CD8-positive, alpha-beta memory T cell (primary cell): ENCODE measurements at places on chromosomes 16 and 17.

- DNase-seq: no peak
These were observed 8.2 kb downstream of the CRAMP1 start for GRCh38 chr16:1620391-1620790.

DNA sequence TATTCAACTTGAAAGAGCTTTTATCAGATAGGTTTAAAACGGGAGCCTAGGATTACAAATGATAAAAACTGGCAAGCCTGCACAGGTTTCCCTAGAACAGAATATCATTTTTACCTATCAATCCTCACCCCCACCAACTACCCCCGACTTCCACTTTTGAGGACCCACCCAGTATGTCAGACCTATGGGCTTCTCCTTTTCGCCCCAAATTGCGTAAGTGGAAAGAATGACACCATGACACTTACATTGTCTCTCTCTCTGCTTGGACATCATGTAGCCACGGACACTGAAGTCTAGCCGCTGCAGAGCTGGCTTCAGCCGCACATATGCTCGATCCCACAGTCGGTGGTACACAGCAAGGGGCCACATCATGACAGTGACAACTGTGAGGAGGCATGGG is 7.4 kb upstream of the PSMC3IP start:
- no peak for DNase-seq

GRCh38 chr17:39887078-39887477 is 19.1 kb downstream of the ZPBP2 start:
- DNase-seq: no peak

DNA sequence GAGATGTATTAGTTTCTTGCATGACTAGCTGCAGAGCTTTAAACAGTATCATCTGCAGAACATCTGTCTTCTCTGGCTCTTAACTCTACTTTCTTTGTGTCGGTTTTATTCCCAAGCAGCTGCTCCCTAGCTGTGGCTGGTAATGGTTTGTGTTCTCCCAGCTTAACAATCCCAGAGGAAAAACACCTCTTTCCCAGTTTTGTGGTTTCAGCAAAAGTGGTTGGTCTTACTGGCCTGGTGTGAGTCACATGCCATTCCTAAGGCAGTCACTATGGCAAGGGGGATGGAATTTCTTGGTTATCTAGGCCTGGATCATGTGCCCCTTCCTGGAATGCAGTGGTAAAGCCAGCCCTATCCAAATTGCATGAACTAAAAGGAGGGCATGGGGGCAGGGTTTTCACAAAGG is 27.5 kb downstream of the OMG start:
- no peak for DNase-seq

DNA sequence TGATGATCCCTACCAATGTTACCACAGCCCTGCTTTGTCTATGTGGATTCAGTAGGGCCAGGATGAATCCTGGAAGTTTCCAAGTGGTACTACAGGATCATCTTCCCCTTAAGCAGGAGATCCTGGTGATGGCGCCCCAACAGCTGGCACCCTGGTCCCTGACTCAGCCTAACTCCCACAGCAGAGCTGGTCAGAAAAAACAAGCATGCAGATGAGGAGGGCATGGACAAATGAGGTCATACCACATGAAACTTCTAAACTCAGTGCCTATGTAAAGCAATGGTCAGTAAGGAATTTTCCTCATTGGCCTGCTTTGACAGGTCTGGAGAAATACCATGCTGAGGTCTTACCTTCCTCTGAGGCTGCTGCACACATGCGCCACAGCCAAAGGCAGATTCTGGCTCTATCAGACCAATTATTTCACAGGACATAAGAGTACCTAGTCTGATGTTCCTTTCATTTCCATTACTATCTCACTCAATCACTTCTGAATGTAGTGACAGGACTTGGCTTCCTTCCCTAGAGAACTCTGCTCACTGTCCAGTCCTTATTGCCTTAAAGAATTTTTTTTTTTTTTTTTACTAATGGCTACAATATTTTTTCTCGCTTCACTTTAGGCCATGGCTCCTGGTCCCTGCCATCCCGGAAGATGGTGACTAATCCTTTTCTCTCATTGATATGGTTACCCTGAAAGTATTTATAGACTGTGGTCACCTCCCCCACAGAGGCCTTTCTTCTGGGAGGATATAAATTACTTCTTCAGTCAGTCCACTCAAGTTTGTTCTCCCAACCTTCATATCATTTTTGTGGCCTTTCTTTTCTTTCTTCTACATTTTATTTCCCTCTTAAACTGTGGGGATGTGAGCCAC is 525.2 kb upstream of the PSMD7 start:
- no peak for DNase-seq

- DNase-seq: no peak
These were observed 171.8 kb downstream of the PRKCA start for GRCh38 chr17:66474258-66474657.

DNA sequence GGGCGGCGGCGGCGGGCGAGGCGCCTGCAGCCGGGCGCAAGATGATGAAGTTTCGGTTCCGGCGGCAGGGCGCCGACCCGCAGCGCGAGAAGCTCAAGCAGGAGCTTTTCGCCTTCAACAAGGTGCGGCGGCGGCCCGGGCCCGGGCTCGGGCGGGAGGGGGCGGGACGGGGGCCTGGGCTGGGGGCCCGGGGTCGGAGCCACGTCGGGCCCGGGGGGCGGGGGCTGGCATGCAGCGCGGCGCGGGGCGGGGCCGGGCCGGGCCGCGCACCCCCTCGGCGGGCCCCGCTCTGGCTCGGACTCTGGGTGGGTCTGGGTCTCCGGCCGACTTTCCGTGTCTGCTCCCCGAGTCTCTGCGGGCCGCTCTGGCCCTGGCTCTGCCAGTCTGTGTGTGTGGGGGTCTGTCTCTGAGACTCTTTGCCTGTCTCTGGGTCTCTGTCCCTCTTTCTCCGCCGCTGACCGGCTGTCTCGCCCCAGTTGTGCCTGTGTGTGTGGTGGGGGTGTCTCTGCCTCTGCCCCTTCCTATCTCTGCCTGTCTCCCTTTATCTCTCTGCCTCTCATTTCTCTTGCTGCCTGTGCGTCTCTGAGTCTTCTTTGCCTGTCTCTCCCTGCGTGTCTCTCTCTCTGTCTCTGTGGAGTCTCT is 328 bp downstream of the LLGL1 start:
- DNase-seq: no peak
